ENCODE measurements at places on chromosomes 7 and 10.

DNA sequence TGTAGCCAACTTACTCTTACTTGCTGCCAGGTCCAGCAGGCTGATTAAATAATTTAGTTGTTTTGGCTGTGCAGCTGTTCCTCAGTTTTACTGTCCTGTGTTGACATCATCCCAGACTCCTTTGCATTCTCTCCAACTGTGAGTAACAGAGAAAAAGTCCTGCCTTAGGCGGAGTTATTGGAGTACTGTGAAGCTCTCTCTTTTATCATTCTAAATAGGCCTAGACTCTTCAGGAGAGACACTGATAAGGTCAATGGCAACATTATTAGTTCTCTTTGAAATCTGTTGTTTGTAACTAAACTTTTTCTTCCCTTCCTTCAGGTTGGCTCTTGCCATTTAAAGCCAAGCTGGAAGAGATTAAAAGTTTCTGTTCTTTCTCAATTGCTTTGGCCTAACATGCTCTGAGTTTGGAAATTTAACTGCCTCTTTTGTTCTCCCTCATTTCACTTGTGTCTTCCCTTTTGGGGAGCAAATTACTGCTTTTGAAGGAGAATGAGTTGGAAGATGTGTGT, 215.7 kb upstream of the CSTF2T start:
- DNase-seq, result no peak

GRCh38 chr7:104123786-104124185, 84.0 kb downstream of the ORC5 start:
- no peak for DNase-seq

- DNase-seq, result no peak
Observed at GRCh38 chr10:109259293-109259692, 664.0 kb downstream of the XPNPEP1 start.

DNA sequence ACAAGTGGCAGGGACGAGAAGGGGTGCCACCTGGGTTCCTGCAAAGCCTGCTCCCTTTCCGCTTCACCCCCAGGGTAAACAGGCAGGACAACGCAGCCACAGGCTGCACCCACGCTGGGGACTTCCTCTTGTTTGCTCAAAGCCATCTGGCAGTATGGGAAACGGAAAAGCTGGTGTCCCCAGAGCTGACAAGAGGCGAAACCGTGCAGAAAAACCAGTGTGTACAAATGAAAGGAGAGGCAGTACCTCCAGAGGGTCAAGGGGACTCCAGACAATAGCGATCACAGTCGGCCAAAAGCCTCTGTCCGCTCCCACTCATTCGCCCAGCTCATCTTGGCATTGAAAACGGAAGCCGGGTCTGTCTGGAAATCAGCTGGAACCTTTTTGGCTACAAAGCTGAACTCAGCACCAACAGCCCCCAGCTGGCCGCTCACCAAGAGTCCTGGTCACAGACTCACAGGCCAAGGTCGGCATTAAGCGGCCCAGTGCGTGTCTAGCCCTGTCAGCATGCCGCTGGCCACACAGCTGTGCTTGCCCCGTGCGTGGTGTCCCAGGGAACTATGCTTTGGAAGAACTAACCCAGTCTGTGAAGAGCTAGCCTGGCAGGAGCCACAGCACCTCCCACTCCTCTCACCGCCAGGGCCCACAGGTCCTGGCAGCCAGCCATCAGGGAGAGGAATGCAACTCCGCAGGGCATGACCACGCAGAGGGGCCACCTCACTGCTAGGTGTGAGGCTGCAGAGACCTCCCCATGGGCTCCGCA, 10.4 kb downstream of the TNS3 start:
- no peak for DNase-seq

Measured in HS-27A (cell line).